ENCODE measurements at places on chromosomes 2 and 18.

GRCh38 chr18:8260827-8261226, 348.4 kb upstream of the RAB12 start:
- DNase-seq: no peak

- DNase-seq: no peak
Measured at GRCh38 chr2:105795575-105795934, 50.8 kb downstream of the NCK2 start.

GRCh38 chr2:203734276-203734983, 28.0 kb downstream of the CD28 start:
- DNase-seq: no peak

DNA sequence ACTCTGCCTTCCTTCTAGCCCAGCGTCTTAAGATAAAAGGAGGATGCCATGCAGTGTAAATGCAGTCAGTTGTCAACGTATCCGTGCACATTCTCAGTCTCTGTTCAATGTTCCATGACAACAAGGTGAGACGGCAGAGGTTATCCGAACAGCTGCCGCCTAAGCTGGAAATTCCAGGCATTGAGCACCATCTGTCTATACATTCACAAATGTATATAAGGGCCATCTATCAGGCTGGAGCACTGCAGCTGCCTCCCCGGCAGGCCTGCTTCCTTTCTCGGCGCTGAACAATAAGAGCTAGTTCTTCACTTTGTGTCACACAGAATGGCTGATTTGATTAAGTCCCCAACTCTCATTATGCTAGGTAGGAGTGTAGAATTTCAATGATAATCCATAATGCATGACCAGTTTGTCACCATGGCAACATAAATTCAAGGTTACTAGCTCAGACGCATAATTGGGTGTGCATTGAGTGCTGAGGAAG, 282.2 kb upstream of the SOX11 start:
- DNase-seq: no peak

GRCh38 chr2:55120634-55121359, 70.5 kb upstream of the RTN4 start:
- peak; percentile 87 for DNase-seq

DNA sequence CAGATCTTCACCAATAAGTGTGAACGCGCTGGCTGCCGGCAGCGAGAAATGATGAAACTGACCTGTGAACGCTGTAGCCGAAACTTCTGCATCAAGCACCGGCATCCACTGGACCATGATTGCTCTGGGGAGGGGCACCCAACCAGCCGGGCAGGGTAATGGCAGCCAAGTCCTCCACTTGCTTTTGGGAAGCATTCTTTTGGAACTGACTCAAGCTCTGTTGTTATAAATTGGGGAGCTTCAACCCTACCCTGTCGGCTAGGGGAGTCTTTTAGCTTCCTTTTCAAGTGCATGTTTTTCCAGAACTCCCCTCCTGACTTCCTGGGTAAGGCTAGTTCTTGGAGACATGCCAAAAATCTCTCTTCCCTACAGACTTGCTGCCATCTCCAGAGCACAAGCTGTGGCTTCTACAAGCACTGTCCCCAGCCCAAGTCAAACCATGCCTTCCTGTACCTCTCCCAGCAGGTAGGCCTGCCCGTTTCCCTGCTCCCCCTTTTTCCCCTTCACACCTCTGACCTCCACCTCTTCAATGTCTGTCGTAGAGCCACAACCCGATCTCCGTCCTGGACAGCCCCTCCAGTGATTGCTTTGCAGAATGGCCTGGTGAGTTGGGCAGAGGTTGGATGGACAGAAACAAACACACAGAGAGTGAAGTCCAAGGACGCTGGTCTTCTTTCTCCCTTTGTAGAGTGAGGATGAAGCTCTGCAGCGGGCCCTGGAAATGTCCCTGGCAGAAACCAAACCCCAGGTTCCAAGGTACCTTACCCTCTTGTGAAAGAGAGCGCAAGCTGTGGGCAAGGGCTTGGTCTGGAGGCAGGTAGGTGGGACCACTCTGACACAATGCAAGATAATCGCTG, 1.5 kb downstream of the ZFAND2B start:
- no peak for DNase-seq

DNA sequence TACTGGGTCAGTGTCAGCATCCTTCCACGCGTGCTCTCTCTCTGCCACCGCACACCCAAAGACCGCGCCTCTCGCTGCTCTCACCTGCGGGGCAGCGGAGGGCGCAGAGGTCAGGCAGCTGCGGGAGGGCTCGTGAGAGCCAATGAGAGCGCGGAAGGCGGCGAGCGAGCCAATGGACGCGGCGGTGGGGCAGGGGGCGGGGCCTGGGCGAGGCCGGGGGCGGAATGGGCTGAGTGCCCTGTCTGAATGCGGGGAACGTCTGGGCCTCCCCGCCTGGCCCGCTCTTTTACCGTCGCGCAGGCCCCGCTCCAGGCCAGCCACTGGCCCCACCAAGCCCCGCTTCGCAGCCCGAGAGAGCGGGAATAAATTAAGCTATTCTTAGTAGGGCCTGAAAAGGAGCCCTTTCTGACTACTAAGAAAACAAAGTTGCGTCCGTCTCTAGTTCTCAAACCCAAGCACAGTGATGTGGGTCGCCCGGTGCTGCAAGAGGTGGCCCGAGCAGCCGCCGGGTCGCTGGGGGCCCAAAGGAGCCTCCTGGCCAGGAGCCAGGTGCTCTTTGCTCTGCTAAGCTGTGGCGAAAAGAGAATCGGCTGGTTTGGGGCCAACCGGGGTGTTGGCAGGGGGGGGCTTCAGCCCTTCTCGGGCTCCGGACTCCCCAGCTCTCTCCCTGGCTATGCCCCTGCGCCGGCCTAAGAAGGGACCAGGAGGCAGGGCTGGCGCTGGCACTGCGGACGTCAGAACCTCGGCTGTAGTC, 81.1 kb upstream of the GLI2 start:
- no peak for DNase-seq

- peak; percentile 82 for DNase-seq
Measured at GRCh38 chr2:26712486-26713465, 20.3 kb downstream of the KCNK3 start.

DNA sequence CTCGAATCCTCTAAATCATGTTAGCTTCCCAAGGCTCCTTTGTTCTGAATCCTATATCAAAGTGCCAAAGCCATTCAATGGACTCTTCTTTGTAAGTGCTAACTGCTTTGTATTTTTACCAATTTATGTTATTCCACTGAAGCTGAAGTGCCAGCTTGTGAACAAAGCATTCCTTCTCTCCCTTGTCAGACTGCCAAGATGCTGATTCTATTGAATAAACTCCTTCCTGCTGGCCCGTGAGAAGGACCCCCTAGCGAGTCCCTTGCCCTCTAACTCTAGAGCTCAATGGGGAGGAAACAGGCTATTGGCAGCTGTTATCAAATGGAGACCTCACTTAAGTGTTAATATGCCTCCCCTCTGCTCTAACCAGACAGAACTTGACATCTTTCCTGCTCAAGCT, 1097.9 kb upstream of the CNTNAP5 start:
- DNase-seq: no peak

GRCh38 chr18:51275712-51276476, 78.4 kb upstream of the MEX3C start:
- DNase-seq: no peak

- no peak for DNase-seq
Measured at GRCh38 chr2:218807626-218808025, 24.0 kb downstream of the PRKAG3 start.

GRCh38 chr2:215493376-215493775, 57.5 kb upstream of the FN1 start:
- DNase-seq: no peak

GRCh38 chr18:10062302-10063300, 148.8 kb downstream of the VAPA start:
- DNase-seq: no peak

DNA sequence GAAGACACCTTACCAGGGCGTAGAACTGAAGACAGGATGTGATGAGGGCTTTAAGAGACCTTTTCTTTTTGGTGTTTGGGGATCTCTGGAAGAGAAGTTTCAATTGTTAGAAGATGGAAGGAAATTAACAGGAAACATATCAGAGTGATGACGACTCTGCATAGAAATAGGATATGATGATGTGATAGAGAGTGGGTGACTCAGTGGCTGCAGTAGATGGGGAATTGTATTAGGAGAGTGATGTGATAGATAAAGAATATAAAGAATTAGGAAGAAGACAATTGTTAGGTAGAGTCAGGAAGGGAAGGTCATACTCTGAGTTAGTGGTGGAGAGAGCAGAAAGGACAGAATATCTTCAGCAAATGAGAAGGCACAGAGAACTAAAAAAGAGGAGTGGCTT, 593.9 kb downstream of the NYAP2 start:
- no peak for DNase-seq

- DNase-seq: no peak
Measured at GRCh38 chr18:25283781-25284180, 68.2 kb downstream of the ZNF521 start.

- no peak for DNase-seq
Measured at GRCh38 chr18:58975296-58975695, 110.6 kb downstream of the ZNF532 start.

DNA sequence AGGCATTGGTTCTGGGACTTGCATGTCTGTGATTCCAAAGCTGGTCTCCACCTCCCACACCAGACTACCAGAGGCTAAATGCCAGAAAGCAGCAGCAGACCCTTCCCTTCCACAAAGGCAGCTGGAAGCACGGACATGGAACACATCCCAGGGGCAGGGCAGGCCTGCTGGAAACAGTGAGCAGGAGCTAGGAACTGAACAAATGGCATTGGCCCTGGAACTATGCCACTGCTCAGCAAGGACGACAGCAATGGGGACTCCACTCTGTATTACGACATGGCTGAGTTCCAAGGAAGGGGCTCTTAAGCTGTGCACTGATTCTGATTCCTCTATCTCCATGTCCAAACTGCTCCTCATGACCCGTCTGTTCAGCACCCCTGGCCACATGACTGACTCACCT, 77.8 kb upstream of the TFCP2L1 start:
- no peak for DNase-seq

- DNase-seq: no peak
Measured at GRCh38 chr18:693466-694187, 18.8 kb downstream of the ENOSF1 start.

DNA sequence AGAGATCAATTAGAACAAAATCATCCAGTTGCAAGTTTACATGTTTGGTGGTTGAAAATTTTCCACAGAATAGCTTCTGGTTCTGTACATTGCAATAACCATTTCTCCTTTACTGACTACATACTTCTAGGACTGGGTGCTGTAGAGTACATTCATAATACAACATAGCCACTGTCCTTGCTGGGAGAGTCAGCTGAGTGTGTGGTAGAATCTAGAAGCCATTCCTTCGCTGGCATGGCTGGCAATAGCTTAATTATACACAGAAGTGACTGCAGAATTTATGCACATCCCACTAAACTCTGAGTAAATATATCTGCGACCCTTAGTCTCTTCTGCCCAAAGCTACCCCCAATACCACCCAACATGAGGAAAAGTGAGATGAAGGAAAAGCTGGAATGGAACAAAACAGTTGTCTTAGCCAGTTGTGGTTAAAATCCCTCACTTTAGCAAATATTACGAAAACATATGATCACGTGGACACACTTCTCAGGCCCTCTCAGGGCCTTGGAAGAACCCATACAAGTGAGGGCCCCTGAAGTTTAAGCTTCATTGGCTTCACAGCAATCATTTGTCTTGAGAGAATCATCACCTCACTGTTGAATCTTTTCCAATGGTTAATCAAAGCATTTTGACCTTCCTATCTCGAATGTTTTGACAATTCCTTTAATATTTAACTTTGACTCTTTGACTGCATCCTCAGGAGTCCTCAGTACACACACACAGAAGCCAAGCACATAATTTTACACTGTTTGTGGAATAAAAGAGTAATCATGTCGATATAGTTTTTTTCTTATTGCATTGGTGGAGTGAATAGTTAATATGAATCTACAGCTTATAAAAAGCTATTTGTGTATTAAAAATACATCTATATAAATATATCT, 225.1 kb downstream of the ZNF385B start:
- DNase-seq: no peak

GRCh38 chr18:434410-434809, 66.1 kb downstream of the COLEC12 start:
- DNase-seq: no peak

DNA sequence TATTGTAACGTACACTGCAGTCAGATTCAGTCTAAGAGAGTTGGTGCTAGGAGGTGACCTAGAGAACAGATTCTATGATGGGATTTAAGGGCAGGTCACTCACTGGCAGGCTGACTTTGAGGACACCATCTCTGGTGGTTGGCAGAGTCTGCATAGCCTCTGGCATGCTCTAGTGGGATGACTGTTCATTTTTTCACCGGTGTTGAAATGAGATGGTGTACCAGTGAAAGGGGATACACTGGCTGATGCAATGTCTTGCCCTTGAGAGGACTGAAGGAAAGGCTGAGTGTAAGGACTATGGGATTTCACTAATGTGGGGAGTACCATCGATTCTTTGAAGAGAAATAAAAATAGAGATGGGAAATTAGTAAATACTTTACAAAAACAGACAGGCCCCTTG, 186.9 kb upstream of the PIEZO2 start:
- no peak for DNase-seq

All from dorsolateral prefrontal cortex (tissue), 122 donors.